ENCODE measurements at places on chromosomes 7 and 10. TPM values are rescaled to one million over a fixed set of nuclear protein-coding genes. Genes with fewer than 3 reads are reported as not detected.

GRCh38 chr7:70346844-70347462 is 748.7 kb downstream of the AUTS2 start:
- no peak for DNase-seq

DENND11 gene
- 12.2 TPM for total RNA-seq

GLI3 gene
- 2.6 TPM for total RNA-seq

SPDYE2 gene
- total RNA-seq: not detected

DNA sequence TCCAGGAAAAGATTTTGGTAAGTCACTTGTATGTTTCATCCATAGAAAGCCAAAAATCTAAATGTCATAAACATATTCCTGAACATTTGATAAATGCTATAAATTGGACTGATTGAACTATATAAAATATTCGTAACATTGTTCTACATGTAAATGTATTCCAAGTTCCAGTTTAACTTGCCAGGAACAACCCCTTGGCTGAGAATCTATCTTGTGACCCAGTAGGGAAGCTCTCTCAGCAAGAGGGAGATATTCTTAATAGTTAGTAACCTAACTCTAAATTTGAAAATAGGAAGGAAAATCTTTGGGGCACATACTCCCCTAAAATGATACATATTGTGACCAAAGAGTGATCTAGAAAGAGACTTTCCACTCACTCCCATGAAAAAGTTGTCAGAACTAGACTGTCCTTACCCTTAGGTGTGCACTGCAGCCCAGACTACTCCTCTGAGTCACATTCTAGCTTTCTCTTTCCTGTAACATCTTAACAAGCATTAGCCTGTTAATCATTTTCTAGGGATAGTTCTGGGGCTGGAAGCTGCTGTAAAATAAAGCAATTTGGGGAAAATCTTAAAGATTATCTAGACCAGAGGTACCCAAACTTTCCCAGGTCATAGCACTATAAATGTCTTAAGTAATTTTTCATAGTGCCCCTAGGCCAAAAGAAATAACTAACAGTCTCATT is 73.7 kb upstream of the SKAP2 start:
- peak; percentile 52 for DNase-seq

GRCh38 chr7:711922-712380 is 14.5 kb upstream of the DNAAF5 start:
- DNase-seq: no peak

GRCh38 chr10:124497196-124497881 is 35.7 kb downstream of the LHPP start:
- DNase-seq: no peak

DNA sequence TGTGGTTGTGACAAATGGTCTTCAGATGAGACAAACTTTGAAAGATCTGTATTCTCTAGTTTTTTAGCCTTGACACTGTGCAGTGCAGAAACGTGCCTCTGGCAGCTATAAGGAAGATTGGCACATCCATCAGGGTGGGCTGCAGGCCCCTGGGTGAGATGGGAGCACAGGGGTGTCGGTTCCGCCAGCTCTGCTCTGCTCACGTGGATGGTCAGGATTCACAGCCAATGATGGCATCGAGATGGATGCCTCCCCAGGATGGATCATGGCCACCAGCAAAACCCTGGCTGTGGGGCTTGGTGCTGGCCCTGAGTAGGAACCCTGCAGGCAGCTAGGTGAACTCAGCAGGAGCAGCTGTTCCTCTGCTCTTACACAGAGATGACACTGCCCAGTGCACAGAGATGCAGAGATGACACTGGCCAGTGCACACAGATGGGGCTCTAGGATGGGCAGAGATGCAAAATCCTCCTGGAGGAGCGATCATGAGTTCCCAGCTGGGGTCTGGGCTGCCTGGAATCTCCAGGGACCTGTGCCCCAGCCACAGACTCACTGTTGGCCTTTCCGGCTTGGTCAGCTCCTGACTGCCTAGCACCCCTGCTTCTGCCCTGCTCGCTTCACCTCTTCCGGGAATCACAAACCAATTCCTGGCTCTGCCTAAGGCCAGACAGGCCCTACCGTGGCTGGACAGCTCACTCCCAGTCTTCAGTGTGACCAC is 185.9 kb downstream of the TCERG1L start:
- no peak for DNase-seq

GRCh38 chr7:87600130-87601124 is at the start of gene ABCB1:
TSS of gene ABCB1 (minus strand) at chr7:87600884. CDS start at chr7:87600184, 700 bp downstream.
- DNase-seq: peak; percentile 56

DNA sequence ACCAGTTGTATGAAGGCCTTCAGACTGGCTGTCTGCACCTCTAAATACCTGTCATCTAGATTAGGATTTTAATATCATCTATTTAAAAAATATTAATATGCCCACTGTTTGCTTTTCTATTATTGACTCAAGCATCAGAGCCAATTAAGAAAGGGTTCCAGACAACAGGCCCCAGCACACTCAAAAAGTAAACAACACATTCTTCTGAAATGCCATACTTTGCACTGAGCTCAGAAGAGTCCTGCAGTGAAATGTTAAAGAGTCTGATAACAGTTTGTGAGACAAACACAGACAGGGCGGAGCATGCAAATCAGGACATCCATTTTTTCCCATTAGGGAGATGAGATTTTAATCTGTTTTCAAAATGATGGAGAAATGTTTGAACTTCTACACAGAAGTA is 45.9 kb upstream of the KLF6 start:
- no peak for DNase-seq

NEUROD6 gene
- total RNA-seq: not detected

DNA sequence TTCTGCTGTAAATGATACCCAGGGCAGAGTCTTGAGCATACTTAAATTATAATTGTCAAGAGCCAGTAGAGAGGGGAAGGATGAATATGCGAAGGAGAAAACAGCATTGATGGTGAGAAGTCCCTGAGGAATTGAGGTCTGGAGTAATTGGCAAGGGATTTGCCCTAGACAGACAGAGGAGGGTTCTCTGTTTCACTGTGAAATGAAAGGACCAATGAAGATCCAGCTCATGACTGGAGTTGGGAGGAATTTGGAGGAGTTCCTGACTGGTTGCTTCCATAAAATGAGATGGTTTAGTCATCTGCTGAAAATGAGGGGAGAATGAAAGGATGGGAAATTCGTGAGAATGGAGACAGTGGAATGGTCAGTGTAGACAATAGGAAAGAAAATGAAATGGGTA is 6.8 kb downstream of the PRPF18 start:
- no peak for DNase-seq

SUN3 gene
- not detected for total RNA-seq

- DNase-seq: no peak
Measured at GRCh38 chr10:89683883-89684282, 17.5 kb upstream of the KIF20B start.

DNA sequence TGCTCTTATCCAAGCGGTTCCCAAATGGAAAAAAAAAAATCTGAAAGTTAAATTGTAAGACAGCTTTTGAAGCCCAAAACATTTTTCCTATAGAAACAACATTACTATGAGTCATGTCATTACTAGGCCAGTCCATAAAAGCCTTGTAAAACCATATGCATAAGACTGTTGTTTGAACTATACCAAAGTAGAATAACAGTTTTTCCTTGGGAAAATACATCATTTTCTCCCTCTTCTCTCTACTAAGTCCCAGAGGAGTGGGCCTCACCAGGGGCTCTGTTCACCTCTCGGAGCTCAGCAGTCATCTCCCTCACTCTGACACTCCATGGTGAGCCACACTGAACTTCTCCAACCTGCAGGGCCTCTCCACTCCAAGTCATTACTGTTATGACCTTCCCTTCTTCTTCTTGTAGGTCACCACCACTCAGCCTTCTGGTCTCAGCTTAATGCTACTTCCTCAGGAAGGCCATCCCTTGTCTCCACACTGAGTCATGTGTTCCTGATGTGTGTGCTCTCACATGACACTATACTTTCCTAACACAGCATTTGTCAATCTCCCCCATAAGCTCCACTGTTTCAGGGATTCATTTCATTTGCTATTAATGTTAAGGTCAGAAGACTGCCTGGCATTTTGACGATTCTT is 32.5 kb downstream of the ZNF438 start:
- no peak for DNase-seq

FBH1 gene
- 68.4 TPM for total RNA-seq

DNA sequence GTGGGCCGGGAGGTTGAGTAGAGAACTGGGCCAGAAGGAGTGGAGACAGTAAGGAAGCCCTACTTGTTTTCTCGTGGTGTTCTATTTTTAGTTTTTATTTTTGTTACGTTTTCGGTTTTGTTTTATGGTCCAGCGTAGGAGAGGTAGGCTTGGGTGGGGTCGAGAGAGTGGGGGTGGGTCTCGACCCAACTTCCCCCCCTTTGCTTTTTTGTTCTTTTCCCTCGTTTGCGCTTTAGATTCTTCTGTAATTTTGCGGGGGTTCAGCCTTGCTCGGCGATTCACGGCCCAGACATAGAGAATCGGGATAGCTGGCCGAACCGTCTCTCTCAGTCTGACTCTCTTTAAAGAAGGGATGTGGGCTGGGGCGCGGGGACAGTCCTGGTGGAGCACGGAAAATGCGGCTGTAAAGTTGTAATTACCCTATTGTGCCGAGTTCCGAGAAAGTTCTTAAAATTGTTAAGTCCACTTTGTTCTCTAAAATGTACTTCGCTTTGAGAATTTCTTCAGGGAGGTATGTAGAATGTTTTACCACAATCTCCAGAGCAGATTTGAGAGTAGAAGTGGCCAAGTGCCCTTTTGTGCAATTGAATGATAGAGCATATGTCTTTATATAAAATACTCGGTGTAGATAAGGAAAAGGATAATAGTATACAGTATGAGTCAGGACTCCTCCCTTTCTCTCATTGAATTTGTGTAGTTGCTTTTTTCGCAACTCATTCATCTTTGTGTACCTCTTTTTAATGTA is 816 bp downstream of the DMTF1 start:
- no peak for DNase-seq

DNA sequence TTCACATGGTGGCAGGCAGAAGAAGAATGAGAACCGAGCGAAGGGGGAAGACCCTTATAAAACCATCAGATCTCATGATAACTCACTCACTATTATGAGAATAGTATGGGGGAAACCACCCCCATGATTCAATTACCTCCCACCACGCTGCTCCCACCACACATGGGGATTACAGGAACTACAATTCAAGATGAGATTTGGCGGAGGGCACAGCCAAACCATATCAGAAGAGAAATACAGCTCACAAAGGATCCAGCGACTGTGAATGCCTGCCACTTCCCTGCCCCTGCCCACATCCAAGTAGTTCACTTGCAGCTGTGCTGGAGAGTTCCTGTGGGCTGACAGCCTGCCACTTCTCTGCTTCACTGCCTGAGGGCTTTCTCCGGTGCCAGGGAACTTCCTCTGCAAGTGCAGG is 148.7 kb downstream of the C7orf25 start:
- DNase-seq: no peak

DRGX gene
- total RNA-seq: not detected

MCU gene
- 32.7 TPM for total RNA-seq

KCNH2 gene
- 1.9 TPM for total RNA-seq

DNA sequence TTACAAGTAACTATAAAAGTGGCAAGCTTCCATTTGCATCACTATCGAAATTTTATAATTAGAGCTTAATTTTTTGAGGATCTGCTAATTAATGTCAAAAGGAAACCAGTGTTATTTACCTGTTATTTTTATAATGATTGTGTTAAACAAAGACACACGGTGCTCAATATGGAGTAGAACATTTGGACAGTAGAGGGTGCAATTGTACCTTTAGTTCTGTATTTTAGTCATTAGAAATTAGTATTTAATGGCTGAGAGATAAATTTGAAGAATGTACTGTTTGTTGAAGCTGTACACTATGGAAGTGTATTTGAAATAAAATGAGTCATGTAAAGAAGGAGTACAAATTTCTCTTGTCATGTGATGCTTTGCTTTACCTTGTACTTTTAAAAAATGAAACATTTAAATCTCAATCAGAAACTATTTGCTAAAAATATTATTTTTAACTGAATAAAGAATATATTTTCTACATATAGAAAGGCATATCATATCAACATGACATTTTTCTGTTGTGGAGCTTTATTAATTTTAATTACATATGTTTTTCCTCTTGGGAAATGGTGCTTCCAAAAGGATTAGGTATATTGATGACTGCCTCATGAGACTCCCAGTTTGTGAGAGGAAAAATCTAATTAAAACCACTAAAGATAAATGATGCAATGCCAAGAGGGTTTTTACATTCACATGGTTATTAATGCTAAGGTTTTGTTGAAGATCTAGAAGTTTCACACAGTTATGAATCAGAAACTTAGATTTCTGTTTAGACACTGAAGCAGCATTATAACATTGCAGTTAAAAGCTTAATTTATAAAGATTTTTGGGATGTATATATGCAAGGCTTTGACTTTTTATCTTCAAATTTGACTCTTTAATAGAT is 10.4 kb upstream of the PRKG1 start:
- DNase-seq: no peak

CAMK2B gene
- total RNA-seq: not detected

GRCh38 chr10:100267239-100268104 is at the start of gene CWF19L1:
TSS of gene CWF19L1 (minus strand) at chr10:100267638. CDS start at chr10:100267593, 45 bp downstream.
- DNase-seq: peak; percentile 61

DNA sequence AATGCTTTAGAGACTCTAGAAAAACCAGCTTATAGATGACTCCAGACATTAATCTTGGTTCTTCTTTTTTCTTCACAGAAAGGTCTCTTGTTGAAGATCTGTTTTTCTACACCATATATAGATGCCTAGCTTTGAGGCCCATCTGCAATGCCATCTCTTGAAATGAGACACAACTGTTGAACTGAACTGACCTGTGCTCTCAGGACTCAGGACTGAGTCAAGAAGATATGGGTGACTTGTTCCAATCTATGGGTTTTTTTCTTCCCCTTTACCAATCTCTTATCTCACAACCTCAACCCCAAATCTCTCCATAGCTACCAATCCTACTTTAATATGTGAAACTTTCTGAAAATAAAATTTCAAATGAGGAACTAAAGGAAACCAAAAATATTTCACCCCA is 194.7 kb downstream of the SNX13 start:
- no peak for DNase-seq

DNA sequence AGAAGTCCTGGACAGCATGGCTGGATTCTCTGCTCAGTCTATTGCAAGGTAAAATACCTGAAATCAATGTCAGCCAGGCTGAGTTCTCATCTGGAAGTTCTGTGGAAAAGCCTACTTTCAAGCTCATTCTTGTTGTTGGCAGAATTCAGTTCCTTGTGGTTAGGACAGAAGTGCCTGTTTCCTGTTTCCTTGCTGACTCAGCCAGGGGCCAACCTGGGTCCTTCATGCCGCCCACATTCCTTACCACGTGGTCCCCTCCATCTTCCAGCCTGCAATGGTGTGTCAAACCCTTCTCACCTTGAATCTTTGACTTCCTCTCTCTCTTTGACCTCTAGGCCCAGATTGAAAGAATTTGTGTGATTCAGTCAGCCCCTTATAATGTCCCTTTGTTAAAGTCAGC is 197.1 kb upstream of the STK17A start:
- no peak for DNase-seq
